Substantia nigra (tissue), 51 donors: ENCODE measurements at places on chromosomes 2 and 18.

DNA sequence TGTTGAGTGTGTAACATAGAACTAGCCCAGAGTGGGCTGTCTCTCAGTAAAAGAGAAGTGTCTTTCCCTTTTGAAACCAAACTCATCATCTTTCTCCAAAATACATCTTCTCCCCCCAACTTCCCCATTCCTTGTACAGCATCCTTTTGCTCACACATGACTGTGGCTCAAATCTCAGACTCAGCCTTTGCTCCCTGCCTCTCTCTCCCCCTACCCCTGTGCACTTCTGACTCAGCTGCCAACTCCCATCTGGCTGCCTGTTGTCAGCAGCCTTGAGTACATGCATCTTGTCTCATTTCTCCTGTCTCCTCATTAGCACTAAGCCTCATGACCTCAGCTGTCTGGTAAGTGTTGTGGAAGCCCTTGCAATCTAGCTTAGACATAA lies 18.1 kb upstream of the MGAT4A start:
- DNase-seq: no peak

DNA sequence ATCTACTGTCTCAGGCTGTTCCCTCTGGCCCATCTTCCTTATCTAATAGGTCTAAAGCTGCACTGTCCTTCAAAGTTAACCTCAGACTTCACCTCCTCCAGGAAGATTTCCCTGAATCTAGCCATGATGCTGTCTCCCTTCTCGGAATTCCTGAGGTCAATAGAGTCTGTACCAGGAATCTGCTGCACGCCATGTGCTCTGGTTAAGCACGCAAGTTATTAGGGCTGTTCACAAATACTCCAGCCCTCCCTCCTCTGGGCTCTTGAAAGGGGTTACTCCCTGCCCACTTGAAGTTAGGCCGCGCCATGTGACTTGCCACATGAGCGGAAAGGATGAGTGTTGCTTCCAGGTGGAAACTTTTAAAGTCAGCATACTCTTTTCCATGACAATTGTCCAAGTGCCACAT lies 43.6 kb downstream of the MCFD2 start:
- no peak for DNase-seq

DNA sequence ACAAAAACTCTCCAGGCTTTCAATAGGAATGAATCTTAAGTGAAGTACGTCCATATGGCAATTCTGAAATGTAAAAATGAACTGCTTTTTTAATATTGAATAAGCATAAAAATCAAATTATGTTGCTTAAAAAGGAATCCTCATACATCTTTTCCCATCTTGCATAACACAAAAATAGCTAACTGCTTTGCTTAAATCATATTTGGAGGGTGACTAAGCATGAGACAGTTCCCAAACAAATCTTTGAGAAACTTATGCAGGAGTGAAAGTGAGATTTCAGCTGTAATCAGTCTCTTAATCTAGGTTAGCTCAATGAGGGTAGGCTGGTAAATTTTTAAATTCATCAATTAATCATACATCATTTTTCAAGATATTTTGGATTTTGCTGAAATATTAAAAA lies 111.5 kb downstream of the MBD5 start:
- no peak for DNase-seq

GRCh38 chr18:37422116-37422515 lies 143.5 kb downstream of the CELF4 start:
- DNase-seq: peak; percentile 6

- DNase-seq: no peak
These were observed 523.9 kb downstream of the TNS1 start for GRCh38 chr2:217478831-217479455.

DNA sequence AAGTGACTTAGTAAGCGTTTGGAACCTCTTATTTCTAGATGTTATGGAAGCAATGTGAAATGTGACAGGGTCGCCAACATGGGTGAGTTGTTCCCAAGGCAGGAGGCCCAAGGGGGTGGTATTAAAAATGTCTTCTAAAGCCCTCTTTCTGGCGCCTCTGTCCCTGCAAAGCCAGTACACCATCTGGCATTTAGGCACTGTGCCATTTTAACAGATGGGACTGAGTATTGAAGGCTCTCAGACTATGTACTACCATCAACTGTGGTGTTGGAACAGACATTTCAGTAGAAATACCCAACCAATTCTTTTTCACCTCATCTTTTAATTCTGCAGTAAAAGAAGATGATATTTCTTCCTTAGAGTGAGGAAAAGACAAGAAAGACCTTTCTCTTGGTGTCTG lies 384.5 kb upstream of the MMADHC start:
- DNase-seq: no peak

- DNase-seq: no peak
These were observed 5.0 kb downstream of the RBKS start for GRCh38 chr2:27885234-27885633.

- no peak for DNase-seq
These were observed 26.9 kb upstream of the GPR75 start for GRCh38 chr2:53886406-53887280.

DNA sequence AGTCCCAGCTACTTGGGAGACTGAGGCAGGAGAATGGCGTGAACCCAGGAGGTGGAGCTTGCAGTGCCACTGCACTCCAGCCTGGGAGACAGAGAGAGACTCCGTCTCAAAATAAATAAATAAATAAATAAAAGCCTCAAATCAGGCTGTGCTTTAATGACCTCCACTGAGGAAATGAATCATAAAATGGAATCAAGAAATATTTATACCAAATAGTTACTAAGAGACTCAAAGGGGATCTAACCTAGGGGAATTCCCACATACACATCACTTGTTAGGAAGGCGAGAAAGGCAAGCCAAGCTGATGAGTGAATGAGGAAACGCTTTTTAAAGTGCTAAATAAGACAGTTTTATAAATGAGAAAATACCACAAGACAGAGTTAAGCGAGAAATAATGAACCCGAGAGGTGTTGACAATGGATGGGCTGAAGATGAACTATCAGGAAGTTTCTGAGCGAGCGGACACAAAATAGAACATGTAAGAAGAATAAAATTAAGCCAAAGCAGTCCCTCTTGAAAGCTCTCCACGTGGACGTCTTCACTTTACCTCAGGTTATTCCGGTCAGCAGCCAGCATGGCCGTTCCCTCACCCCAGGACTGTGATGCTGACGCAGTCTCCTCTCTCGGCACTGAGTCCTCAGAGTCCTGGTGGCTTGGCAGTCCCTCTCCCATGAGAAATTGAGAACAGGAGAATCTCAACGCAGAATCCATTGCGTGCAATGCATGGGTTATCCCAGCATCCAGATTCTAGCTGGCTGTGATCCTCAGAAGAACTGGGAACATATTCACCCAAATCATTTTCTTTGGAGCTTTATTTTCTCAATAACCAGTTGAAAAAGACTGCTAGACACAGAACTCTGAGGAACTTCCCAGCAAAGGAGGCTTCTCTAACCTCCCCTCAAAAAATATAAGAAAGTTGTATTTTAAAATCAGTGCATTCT lies 22.3 kb downstream of the PXDN start:
- no peak for DNase-seq

- no peak for DNase-seq
These were observed 195.4 kb upstream of the SIX3 start for GRCh38 chr2:44745922-44746766.

GRCh38 chr2:177329064-177329463 lies 63.5 kb upstream of the AGPS start:
- no peak for DNase-seq

- DNase-seq: no peak
These were observed 96.7 kb downstream of the CRIM1 start for GRCh38 chr2:36452260-36452659.

DNA sequence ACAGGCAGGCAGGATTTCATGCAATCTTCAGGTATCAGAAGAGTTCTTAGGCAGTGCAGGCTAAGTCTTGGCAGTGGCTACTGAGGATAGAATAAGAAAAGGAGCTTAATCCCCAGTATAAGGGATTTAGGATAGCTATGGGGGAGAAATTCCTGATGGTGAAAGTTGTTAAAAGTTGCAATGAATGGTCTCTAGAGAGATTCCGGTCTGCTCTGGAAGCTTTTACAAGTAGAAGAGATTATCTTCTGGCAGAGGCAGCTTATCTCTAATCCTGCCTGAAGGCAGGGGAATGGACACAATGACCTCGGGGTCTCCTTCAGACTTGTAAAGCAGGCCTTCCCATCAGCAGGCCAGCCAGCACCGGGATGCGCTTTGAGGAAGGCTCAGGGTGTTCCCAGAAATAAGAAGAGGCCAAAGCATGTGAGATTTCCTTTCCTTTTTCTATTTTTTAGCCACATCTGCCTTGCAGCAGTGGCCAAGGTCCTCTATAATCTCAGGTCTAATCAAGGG lies 253.9 kb upstream of the KLHL29 start:
- no peak for DNase-seq

DNA sequence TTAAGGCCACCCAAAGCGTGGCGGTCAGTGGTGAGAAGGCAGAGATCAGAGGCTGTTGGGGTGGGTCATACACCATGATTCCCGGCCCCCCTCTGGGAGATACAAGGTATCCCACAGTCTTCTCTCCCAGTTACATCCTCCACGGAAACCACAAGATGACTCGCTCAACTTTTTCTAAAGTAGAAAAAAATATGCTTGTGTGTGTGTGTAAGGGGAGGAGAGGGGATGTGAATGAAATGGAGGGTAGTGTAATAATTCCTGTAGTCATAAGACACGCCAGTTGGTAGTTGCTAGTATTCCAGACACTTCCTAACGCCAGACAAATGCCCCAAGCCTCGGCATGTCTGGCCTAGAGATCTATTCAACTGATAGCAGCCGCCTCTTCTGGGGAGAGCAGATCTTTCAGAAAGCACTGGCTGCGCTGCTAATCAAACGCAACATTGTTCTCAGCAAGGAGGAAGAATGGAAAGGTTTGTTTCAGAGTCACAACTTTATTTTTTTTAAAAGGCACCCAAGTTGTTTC lies 143.5 kb downstream of the TGIF1 start:
- peak; percentile 63 for DNase-seq

DNA sequence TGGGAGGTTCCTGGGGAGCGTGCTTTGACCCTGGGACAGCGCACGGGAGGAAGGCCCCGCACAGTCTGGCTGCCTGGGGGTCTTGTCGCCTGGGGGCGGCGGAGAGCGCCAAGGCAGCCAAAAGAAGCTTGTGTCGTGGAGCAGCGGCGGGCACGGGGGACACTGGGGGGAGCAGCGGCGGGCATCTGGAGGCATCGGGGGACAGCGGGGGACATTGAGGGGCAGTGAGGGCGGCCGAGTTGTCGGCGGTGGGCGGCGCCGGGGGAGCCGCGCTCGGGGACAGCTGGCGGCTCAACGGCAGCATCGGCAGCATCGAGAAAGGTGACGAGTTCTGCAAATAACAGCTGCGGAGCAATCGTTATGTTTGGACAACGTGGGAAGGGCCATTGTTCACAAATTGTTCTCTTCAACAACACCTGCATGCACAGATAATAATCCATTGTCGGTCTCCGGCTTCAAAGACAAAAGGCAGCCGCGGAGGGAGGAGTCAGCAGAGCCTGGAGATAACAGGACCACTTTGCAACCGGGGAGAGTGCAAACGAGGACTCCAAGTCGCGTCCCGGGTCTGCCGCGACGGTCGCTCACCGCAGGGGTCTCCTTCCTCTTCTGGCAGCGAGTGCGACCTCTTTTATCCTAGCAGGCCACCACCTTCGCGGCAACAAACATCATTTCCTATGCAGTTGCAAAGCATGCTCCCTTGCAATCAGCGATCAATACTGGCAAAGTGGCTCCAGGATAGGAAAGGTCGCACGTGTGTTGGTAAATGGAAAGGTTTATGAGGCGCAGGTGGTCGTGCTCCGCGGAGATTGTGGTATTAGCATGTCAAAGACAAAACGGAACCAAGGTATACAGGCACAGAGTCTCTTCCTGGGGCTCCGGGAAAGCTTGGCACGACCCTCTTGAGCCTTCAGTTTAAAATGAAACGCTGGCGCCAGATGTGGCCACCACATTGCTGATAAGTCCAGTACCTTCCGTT lies 132.3 kb upstream of the DLX2 start:
- DNase-seq: no peak

GRCh38 chr18:62914871-62915392 lies 199.6 kb downstream of the PHLPP1 start:
- DNase-seq: no peak

DNA sequence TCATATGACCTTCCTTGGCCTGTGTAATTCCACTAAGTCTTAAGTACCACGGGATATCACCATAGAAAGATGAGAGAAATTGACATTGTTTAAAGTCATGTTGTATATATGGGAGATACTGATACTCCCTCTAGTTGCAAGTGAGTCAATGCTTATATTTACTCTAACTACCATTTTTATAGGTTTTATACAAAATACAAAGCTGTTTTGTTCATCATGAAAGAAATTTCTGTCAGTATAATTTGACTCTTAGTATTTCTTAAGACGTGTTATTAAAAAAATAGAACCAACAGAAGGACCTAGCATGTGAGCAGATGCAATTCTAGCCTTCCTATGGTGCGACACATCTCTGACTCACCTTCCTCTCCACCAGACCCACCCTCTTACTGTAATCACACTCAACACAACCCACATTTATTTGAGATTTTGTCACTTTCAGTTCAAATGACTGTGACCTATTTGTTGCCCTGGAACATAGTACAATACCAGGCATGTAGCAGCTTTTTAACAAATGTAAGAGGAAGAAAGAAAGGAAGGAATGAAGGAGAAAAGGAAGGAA lies 453.1 kb downstream of the CMPK2 start:
- DNase-seq: no peak

DNA sequence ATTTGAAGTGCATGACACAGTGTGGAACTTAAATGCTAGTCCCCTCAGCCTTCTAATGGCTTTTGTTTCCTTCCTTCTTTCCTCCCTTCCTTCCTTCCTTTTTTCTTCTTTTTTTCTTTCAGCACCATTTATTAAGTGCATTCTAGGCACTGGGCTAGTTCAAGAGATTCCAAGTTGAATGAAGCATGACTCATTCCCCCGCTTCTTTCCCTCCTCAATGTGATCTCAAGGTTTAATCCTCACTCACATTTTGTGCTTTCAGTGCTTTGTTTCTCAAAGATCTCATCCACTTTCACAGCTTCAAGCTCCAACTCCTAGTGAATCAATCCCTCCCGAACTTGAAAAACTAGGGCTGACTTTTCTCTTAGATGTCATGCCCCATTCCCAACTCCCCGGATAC lies 90.1 kb downstream of the LBH start:
- DNase-seq: no peak

DNA sequence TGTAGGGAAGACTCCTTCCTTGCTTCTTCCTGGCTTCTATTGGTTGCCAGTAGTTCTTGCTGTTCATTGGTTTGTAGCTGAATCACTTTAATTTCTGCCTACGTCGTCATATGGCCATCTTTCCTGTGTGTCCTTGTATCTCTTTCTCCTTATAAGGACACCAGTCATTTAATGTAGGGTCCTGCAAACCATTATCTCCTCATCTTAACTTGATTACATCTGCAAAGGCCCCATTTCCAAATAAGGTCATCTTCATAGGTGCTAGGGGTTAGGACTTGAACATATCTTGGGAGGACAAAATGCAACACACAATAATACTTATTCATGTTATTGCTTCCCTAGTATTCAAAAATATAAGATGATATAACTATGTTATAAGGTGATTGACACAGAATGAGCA lies 95.5 kb upstream of the TTC27 start:
- DNase-seq: no peak

- no peak for DNase-seq
These were observed 117.2 kb downstream of the CERS6 start for GRCh38 chr2:168573128-168573903.
